ENCODE measurements at places on chromosomes 11 and 22.

DNA sequence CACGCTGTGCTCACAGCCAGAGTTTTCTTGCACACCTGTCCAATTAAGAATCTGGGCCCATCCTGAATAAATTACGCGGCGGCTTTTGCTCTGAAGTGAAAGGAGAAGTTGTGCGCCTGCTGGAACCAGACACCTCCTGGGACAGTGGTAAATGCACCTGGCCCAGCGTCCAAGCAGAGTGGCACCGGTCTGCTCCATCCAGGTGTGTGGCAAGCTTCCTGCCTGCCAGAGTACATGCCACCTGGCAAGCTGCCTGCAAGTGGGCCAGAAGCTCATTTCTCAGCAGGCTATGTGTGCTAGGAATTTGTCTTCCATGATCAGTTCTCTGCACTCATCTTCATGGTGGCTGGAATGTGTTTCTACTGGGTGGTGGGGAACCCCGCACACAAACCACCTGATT is 660.6 kb downstream of the ETS1 start:
- DNase-seq = no peak

DNA sequence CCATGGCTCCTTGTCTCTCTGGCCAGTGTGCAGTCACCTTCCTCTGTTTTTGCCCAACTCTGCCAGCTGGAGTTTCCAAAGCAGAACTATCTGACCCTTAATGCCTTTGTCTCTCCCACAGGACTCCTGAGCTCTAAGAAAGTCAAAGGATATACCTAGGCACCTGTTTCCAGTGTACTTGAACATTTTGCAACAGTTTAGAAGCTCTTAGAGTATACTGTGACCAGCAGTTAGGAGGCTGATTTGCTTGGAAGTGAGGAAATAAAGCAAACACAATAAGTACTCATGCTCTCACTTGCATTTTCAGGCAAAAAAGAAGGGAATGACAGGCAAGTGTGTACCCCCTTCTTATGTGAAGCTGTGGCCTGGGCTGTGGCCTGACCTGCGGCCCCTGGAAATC is 204.3 kb upstream of the PLET1 start:
- no peak for DNase-seq

DNA sequence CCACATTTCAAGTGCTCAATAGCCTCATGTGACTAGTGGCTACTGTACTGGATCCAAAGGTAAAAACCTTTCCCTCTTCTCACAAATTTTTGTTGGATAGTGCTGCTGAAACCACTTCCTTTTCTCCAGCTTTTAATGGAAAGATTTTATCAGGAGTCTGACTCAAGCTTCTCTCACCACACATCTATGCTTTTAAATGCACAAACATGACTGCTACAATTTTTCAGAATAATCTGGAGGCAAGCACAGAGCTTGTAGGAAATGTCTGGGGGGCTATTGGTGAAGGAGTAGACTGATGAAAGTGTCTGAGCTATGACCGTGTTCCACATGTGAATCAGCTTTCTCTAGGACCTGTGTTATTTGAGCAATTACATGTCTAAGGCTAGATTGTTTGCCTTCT is 101.1 kb upstream of the FAT3 start:
- DNase-seq = no peak

GRCh38 chr11:80650966-80651365 is 1210.1 kb upstream of the TENM4 start:
- no peak for DNase-seq

DNA sequence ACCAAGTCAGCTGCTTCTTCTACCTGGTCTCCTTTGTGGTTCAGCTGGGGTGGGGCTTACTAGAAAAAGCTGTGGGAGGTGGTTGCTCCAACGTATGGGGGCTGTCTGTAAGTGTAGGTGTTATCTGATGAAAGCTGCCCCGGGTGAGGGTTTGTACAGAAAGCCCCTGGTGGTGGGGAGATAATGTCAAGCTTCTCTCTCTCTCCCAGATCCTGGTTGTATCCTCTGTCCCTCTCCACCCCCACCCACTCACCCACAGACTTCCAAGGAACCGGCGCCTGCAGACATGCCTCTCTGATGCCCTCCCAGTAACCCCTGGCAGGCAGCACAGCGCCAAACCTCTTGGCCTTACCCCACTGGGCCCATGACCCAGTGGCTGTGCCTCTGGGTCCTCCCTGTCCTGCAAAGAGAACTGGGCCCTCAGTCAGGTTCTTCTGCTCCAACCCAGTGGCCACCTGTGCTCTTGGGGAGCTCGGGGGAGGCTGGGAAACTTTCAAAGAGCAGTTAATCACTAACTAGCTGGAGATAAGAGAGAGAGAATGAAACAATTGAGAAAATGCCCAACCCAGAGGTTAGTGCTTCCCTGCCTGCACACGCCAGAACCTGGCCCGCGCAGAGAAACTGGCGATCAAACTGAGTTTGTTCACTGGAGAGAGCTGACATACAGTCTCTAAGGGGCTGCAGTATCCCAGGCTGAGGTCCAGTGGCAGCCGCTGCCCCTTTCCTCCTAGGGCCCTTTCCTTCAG is 20.4 kb upstream of the EHF start:
- no peak for DNase-seq

DNA sequence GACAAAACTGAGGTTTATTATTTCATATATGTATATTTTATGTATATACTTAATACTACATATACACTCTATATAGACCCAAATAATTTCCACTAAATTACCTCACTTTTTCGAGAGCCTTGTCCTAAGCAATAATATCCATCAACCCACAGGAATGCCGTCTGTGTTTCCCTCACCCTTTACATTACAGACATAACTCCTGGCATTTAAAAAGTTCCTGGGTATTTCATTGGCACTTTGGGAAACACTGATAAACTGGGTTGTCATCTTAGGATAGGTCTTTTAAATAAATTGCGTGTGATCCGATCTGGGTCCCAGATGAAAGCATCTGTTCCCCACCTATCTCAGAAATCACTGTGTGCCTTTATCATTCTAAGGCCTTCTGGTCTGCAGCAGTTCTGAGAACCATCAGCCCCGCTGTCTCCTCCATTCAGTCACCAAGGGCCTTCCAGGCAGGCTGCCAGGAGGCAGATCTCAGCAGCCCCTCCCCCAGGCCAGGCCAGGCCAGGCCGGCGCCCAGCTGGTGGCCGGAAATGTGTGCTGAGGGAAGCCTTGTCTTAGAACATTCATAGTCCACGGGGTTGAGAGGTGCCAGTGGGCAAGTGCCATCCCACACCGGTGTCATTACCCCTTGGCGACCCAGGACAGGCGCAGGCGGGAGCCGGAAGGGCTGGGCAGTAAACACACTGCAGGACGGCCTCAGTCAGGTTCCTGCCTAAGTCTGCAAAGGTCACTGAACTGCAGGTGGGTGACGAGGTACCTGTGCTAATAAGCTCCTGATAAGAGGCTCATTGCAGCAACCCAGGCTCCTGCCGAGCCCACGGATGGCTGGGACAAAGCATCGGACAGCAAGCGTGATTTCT is 3.3 kb downstream of the FGF19 start:
- no peak for DNase-seq

GRCh38 chr11:117328375-117329010 is 839 bp downstream of the CEP164 start:
- DNase-seq = no peak

DNA sequence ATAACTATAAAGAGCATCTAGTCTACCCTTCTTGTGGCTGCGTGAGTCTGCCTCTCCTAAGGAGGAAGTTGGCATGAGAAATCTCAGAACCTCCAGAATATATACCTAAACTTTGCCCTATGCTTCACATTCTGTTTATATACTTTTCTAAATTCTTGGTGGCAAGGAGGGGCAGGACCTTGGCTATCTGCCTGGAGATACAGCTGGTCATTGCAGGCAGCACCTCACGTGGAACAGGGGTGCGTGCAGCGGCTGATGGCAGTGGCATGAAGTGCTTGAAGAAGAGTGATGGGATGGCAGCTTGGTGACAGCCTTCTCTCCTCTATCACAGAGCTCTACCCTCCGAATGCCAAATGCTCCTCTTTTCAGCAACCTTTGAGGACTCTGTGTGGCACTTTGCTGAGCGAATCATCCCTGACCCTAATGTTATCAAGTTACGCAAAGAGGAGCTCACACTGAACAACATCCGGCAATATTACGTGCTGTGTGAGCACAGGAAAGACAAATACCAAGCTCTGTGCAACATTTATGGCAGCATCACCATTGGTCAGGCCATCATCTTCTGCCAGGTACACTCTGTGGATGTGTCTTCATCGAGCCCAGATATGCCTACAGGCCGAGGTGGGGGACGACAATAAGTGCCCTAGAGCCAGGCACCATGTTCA is 12.5 kb downstream of the DDX25 start:
- no peak for DNase-seq

DNA sequence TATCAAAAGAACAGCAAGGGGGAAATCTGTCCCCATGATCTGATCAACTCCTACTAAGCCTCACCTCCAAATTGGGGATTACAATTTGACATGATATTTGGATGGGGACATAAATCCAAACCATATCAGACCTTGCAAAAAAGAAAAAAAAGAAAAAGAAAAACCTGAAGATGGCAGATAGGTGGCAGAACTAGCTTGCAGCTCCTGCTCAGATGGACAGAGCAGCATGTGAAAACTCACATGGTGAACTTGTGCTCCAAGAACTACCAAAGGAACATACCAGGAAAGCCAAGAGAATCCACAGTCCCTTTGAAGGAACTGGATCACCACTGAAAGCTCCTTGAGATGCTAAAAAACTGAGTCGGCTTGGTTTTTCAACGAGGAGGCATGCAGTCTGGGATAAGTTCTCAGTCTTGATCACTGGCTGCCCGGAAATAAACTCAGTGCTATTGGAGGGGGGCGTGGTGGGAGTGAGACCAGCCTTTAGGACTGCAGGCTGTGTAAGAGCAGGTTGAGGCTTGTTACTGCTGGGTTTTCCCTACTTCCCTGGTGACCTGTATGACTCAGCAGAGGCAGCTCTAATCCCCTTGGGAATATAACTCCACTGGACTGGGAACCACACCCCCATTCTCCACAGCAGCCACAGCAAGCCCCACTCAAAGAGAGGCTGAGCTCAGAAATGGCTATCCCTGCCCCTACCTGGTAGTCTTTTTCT is 358.3 kb upstream of the ARHGAP42 start:
- DNase-seq = no peak

GRCh38 chr11:10693509-10694081 is at the start of gene IRAG1:
TSS of gene IRAG1 (minus strand) at chr11:10693755. CDS start at chr11:10693602, 153 bp downstream.
- DNase-seq = no peak

- no peak for DNase-seq
Observed at GRCh38 chr22:34877506-34877905, 188.5 kb upstream of the ISX start.

- DNase-seq = no peak
Observed at GRCh38 chr11:61874853-61875252, 16.5 kb downstream of the FADS3 start.

GRCh38 chr11:15622231-15622890 is 507.6 kb downstream of the INSC start:
- DNase-seq = no peak

DNA sequence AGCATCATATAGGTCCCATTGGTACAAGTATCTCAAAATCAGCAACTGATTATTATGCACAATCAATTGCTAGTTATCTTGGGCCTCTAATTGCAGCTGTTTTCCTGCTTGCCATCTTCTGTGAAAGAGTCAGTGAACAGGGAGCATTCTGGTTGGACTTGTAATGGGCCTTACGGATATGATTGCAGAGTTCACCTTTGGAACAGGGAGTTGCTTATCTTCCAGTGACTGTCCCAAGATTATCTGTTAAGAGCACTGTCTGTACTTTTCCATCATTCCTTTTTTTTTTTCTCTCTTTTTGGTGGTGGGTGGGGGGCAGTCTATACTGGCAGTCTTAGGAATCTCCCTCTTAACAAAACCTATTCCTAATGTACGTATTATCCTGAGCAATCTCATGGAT is 17.8 kb downstream of the OR8G5 start:
- DNase-seq = no peak

DNA sequence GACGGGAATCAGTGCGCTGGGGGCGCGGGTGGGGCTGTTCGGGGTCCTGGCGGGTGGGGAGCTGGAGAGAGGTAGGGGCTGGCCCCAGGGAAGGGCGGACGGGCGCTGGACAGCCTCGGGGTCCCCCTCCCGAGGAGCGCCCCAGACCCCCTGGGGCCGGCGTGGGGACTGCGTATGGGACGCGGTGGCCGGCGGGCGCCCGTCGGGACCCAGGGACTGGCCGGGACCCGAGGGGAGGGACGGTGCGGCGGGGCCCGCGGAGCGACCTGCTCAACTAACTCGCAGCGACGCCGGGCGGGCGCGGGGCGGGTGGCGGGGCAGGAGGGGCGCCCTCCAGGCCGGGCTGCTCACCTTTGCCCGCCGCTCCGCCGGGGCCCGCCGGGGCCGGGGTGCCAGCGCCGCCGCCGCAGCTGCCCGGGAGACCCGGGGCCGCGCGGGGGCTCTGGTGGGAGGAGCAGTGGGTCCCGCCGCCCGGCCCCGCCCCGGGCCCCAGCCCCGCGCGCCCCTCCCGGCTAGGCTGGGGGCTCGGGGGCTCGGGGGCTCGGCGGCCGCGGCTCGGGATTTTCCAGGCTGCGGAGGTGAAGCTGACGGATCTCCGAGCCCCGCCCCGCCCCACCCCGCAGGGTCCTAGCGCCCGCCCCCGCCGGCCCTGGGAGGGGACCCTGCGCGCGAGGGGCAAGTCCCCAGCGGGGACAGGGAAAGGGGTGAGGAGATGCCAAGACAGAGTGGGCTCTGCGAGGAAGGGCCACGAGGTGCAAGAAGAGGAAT is 12.3 kb downstream of the STARD10 start:
- no peak for DNase-seq

DNA sequence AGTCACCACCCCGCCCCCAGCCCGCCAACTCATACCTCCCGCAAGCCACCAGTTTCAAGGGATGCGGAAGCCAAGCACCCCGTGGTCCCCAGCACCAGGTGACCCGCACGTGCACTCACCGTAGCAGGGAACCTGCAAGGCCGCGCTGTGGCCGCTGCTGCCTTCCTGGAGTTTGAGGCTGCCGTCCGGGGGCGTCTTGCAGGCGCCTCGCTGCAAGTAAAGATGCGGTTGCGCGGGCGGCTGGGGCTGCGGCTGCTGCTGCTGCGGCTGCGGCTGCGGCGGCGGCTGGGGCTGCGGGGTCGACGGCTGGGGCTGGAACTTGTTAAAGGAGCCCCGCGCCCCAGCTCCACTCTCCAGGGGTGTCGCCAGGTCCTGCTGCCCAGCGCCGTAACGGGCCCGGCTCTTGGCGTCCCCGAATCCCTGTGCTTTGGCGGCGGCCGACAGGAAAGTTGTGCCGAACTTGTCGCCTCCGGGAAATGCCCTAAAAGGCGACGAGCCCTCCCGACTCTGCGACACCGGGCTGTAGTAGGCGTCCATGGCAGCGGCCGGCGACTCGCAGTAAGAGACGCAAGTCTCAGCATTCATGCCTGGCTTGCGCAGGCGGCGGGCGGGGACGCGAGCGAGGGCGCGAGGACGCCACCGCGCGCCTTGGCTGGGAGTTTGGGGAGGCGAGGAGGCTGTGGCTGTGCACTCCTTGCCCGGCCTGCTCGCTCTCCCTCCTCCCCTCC is at the start of gene ALX4:
Gene ALX4 (minus strand): TSS at position 662 of the 728 bp plus-strand sequence. CDS start 77 bp downstream, at position 585.
- DNase-seq = no peak
